HEK293T (cell line): ENCODE measurements at places on chromosomes 2 and 18.
A peak's percentile ranks its signal among the peaks of the same experiment; 100 is the strongest.

DNA sequence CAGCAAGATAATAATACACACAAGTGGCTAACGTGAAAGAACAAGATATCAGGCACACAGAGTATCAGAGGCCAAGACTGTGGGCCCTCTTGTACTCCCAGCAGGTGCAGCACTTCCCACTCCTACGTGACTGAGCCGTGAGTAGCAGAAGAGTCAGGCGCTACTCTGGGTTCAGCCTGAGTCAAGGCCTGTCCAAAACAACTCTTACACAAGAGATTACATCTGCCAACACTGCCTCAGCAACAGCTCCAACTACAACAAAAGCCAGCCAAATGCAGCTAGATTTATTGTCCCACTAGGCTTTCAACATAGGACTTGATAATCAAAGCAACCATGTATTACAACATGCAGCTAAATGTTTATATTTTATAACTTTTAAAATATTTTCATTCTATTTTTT lies 56.2 kb downstream of the ITSN2 start:
- DNase-seq, result no peak

DNA sequence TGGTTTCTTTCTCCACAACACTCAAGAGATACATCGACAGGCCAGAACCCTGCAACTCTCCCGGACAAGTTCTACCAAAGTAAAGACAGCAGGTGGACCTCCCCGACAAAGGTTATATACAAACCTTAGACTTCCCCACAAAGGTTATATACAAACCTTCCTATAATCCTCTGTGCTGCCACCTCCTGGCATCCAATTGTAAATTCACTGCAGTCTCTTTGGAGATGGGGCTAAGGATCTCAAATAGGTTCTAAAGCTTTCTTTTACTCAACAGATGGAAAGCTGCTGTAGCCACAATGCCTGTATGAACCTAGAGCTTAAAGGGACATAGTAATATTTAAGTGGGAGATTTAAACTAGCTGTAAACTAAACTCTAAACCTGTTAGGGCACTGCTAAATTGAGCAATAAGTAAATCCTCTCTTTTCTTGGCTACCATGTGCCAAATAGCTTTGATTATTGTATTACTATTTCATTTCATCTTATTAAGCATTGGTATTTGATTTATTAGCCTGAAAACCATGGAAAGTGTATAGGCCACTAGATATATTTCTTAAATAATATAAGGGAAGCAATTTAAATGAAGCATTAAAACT lies 9.8 kb upstream of the MREG start:
- DNase-seq, result peak; percentile 61

DNA sequence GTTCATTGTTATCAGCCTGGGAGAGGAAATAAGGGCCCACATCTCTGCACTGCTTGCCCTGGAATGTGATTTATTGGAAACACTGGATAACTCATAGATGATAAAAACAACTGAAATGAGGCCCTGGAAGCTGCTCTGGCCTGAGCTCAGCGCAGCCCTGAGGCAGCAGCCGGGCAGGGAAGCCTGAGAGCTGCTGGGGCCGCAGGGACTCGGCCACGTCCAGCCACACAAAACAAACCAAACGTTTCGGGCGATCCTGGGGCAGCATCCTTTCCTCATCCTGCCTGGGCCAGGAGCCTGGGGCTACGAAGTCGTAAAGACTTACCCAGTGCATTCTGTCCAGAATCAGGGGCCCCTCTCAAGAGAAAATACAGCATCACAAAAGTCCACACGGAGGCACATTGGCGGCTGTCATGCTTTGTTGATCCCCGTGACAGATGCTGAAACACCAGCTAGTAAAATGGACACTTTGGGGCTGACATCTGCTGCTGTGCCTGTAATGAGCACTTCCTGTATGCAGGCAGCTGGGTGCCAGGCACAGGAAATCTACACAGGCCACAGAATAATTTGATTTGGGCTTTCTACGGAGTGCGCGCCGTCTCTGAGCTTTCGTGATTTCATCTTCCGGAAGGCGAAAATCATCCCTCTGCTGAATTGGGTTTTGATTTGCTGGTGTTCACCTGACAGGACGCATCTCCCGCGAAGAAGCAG lies 250.6 kb downstream of the EIPR1 start:
- DNase-seq, result no peak

GRCh38 chr2:233358947-233359346 lies 4.7 kb downstream of the DGKD start:
- no peak for DNase-seq

DNA sequence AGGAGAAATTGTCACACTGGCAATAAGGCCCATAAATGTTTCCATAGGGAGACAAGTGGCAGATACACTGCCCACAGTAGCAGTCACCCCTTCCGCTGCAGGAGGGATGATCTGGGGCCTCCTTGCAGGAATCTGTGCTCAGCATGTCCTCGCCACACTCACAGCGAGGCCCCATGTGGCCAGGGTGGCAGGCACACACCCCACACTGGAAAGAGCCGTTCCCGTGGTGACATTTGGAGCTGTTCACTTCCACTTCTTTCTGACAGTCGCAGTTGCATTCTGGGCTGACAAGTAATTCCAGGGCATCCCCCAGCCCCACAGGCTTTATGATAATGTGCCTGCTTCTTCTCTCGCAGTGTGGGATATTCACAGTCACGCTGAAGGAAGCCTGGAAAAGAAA lies 62.6 kb downstream of the ITGB6 start:
- DNase-seq, result no peak

- no peak for DNase-seq
These were observed 20.1 kb upstream of the PRLH start for GRCh38 chr2:237546040-237546875.

DNA sequence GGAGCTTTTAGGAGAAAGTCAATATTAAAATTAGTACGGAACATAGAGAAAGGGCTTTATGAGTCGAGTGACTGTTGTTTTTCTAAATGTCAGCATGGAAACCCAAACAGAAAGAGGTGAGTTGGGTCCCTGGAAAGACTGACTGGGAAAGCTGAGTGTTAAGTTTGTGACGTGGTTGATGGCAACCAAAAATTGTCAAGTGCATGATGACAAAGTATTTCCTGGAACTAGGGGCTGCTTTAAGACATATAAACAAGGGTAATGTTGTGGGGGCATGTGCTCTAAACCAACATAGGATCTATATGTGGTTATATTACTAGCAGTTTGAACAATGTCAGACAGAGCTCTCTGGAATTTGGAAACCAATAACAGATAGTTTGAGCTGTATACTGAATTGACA lies 50.9 kb upstream of the GPD2 start:
- DNase-seq, result no peak

GRCh38 chr18:43312891-43313290 lies 35.6 kb upstream of the SYT4 start:
- no peak for DNase-seq

DNA sequence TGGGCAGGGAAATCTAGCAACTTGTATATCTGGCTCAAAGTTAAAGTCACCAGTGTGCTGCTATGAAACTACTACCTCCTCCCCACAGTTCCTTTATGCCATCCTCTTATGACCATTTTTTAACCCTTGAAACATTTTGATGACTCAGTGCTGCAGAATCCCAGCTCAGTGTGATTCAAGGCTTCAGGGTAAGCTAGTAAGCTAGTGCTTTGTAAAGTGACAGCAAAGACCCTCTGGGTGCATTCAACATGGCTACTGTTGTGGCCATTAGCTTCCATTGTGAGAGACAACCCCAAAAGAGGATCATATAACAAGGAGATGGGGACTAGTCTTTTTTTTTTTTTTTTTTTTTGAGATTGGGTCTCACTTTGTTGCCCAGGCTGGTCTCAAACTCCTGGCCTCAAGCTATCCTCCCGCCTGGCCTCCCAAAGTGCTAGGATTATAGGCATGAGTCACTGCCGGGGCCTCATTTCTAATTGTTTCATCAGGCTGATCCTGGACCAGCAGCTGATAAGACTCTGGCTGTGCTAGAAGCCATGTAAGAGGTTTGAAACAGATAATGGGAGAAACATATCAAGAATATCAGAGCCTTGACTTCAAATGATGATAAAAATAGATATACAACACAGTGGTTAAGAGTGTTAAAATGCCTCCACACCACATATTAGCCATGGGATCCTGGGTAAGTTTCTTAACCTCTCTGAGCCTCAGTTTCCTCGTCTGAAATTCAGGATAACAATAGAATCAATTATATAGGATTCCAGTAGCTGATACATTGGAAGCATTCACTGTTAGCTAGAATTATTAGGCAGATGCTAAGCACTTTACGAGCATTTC lies 65.7 kb upstream of the RTN4 start:
- no peak for DNase-seq

DNA sequence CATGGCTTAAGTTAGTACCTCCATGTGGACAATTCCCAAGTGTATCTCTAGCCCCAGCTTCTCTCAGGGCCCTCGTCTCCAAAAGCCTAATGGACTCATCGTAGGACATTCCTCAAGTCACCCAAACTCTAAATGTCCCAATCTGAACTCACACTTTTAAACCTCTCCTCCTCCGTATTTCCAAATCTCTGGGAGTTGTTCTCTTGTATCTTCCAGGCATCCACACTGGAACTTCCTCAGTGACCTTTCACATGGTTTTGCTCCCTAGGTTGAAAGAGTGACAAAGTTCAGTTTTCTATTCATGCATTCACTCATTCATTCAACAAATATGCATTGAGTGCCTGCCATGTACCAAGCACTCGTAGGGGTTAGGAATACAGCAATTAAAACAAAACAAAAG lies 220.2 kb downstream of the ALPK2 start:
- no peak for DNase-seq

GRCh38 chr2:86216575-86217555 lies 17.6 kb downstream of the MRPL35 start:
- DNase-seq, result no peak

GRCh38 chr2:47225061-47225783 lies 70.1 kb upstream of the STPG4 start:
- DNase-seq, result no peak

GRCh38 chr18:79576686-79577351 lies 102.8 kb upstream of the CTDP1 start:
- no peak for DNase-seq

GRCh38 chr2:212619954-212620353 lies 81.4 kb upstream of the ERBB4 start:
- DNase-seq, result no peak

DNA sequence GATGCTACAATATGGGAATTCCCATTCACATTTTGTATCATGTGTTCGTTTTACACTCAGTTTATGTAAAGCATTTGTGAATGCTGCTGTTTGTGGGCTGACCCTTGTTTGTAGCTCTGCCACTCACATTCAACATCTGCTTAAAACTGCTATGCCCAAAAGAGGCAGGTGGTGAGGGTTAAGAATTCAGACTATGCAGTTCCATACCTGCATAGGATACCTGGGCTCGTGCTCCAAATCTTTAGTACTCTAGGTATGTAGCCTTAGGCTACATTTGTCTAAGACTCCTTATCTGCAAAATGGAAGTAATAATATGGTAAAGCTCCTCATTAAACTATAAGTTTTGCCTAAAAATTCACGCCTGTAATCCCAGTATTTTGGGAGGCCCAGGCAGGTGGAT lies 199.5 kb downstream of the GPD2 start:
- no peak for DNase-seq

DNA sequence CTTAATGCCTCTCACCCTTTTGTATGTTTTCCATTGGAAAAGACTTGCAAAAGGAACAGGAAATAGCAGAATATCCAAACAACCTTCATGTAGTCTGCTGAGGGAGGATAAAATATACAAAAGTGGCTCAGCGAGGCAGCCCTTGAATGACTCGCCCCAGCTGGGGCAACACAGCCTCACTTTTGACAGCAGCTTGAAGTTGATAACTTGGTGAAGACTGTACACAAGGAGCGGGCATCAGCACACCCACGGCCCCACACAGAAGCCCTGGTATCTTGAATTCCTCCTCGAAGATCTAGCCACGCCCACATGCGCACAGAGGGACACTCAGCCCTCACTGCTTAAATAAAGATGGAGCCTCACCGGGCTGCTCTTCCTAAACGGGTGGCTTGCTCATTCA lies 161.0 kb downstream of the IRS1 start:
- DNase-seq, result no peak

DNA sequence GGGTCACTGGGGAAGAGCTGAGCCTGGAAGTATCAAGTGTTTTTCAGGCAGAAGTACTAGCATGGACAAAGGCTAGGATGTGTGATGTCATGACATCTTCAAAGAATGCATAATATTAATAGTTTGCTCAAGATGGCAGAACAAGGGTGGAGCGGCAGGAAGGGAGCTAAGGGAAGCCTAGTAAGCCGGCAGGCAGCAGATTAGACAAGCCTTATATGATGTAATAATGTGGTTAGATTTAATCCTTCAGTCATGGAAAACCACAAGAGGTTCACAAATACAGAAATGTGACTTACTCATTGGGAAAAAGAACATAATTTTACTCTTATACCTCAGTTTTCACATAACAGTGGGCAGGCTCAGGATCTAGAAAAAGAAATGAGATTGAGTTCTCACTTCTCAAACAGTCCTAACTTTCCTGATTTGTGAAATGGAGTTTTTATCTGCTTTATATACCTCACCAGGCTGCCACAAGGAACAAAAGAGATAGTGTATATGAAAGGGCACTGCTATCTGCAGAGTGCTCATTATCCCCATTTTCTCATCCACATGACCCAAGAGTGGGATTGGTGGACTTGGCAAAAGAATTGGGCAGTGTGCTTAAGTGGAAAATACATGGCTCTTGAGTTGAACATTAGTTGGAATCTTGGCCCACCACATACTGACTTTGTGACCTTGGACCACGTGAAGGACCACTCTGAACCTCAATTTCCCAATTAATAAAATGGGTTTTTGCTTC lies 89.1 kb upstream of the LHCGR start:
- DNase-seq, result no peak

DNA sequence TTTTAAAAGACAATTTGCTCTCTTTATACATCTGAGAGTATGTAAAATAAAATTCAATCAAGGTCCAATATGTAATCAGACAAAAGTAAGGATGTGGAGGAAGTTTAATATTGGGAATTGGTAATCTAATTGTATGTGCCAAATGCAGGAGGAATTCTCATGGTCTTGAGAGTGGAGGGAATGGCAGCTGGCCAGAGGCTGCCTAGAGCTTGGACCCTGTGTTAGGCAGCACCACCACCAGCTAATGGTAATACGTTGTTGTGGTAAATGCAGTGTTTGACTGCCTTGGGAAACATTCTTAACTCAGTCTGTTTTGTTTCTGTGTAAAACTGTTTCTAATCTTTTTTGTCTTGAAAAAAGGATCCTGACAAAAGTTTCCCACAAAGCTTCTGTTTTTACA lies 30.0 kb downstream of the GALNT1 start:
- no peak for DNase-seq

DNA sequence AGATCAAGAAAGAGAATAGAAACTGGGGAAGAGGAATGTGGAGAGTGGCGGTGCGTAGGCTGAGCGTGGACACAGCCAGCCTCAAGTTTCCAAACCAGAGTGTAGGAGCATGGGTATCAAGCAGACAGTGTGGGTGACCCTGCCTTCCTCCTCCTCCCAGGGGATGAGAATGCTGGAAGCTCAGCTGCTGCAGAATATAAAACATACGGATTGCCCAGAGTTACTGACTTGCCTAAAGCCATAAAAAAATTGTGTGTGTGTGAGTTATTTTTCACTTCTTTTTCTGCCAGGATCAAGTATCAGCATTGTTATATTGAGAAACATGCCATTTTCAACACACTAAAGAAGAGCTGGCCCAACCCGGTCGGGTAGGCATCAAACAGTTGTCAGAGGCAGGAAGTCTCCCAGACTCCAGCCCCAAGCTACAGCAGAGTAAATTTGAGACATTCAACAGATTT lies 333.3 kb upstream of the ACVR2A start:
- no peak for DNase-seq

GRCh38 chr2:56100791-56101312 lies 82.9 kb upstream of the CCDC85A start:
- DNase-seq, result no peak

GRCh38 chr2:127084611-127085316 lies 22.2 kb downstream of the BIN1 start:
- no peak for DNase-seq

- DNase-seq, result no peak
These were observed 5.5 kb upstream of the OSBPL1A start for GRCh38 chr18:24403076-24403475.
